ENCODE measurements at places on chromosomes 3 and 15.

DNA sequence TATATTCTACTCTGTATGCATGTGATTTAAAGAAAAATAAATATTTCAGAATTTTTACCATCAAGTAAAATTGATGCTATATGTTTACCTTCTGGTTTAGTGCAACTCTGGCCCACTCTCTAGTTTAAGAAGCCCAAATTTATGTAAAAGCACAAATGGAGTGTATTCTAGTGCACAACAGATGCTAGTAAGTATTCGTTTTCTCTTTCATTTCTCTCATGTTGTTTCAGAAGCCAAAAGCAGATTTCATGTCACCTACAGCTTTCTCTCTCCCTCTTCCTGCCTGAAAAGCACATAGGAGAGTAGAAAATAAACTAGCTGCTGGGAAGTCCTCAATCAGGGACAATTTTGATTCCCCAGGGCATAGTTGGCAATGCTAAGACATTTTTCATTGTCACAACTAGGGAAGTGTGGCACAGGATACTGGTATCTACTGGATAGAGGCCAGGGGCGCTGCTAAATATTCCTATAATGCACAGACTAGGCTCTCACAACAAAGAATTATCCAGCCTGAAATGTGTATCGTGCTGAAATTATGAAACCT, 147.4 kb upstream of the ARHGEF26 start:
- no peak for DNase-seq
- no peaks in the 10 kb centered on the region for H3K36me3 ChIP-seq
- peaks cover 2% of the 10 kb centered on the region for H3K27me3 ChIP-seq
- no peak overlapping the region for H3K27ac ChIP-seq

GRCh38 chr15:63877713-63878271, 44.0 kb upstream of the HERC1 start:
- no peak for DNase-seq
- H3K36me3 ChIP-seq = no peaks in the 10 kb centered on the region
- peaks cover 43% of the 10 kb centered on the region for H3K4me1 ChIP-seq
- no peak overlapping the region for H3K4me3 ChIP-seq
- no peak overlapping the region for H3K27ac ChIP-seq
- H3K27me3 ChIP-seq = peaks cover 5% of the 10 kb centered on the region

- no peaks in the 10 kb centered on the region for H3K36me3 ChIP-seq
- peaks cover 3% of the 10 kb centered on the region for H3K4me1 ChIP-seq
- no peak for DNase-seq
These were observed 36.0 kb upstream of the ALDH1L1 start for GRCh38 chr3:126216416-126216815.

DNA sequence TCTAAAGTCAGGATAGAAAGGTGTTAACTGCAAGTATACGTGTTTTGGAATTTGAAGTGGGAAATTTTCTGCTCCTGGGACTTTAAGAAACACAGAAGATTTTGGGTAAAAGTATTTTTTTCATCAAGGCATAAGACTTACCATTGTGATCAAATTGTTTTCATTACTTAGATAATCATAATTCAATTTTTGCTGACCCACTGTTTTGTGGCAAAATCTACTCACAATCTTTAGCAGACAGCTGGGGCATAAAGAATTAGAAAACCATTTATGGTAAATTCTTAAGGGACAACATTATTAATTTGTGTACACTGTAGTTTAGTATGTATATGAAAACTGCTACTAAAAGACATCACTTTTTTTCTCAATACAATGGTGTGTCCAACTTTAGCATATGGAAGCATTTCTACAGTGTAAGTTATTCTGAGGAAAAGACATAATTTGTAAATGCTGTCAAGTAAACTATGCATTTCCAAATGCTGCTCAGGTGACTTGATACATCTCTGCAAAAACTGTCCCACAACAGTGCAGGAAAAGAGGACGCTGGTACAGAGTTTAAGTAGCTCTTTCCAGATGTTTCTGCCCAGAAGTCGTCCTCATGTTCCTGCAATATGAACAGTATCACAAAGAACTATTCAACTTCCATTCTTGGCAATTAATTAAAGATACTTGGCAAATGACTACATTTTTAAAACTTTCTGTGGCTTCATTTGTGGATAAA, 52.3 kb downstream of the THSD4 start:
- H3K27me3 ChIP-seq = peaks cover 6% of the 10 kb centered on the region
- H3K27ac ChIP-seq = no peak overlapping the region
- no peak for DNase-seq
- H3K4me3 ChIP-seq = no peak overlapping the region
- H3K4me1 ChIP-seq = no peaks in the 10 kb centered on the region

- H3K36me3 ChIP-seq = no peaks in the 10 kb centered on the region
- H3K4me3 ChIP-seq = no peak overlapping the region
- no peak for DNase-seq
- peaks cover 14% of the 10 kb centered on the region for H3K4me1 ChIP-seq
- H3K27ac ChIP-seq = peak overlapping the region; percentile 8
These were observed 97.3 kb upstream of the ARHGEF3 start for GRCh38 chr3:56899078-56899477.

- no peaks in the 10 kb centered on the region for H3K36me3 ChIP-seq
- no peak overlapping the region for H3K4me3 ChIP-seq
- H3K27me3 ChIP-seq = peaks cover 10% of the 10 kb centered on the region
These were observed 10.0 kb downstream of the WNT7A start for GRCh38 chr3:13869761-13870343.

GRCh38 chr3:108103886-108104797, 13.3 kb upstream of the CD47 start:
- DNase-seq = no peak

GRCh38 chr3:115351193-115351592, 204.1 kb upstream of the ZBTB20 start:
- no peak overlapping the region for H3K27ac ChIP-seq
- peaks cover 1% of the 10 kb centered on the region for H3K27me3 ChIP-seq
- no peak overlapping the region for H3K4me3 ChIP-seq
- no peaks in the 10 kb centered on the region for H3K36me3 ChIP-seq

- H3K4me3 ChIP-seq = no peak overlapping the region
- no peak for DNase-seq
- no peaks in the 10 kb centered on the region for H3K4me1 ChIP-seq
- H3K36me3 ChIP-seq = no peaks in the 10 kb centered on the region
- no peaks in the 10 kb centered on the region for H3K27me3 ChIP-seq
These were observed 30.8 kb downstream of the MCTP2 start for GRCh38 chr15:94262201-94262600.

DNA sequence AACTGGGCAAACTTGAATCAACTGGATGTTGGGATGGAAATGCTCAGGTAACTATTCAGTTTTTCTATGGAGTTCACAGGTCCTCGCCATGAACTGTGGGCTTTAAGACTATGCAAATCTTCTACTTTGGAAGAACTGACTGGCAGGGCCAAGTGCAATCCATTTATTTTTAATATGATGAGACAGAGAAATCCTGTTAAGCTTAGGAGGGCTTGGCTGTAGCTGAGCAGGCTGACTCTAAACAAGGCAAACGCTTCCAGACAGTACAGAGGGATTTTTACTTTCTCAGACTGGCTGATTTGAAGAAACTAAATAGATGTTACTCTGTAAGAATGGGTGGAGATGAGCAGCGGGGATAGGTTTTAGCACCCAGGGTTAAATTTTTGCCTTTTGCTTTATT, 194.2 kb upstream of the ICE2 start:
- H3K27ac ChIP-seq = no peak overlapping the region
- H3K4me3 ChIP-seq = no peak overlapping the region
- no peaks in the 10 kb centered on the region for H3K36me3 ChIP-seq
- no peaks in the 10 kb centered on the region for H3K27me3 ChIP-seq
- DNase-seq = no peak

DNA sequence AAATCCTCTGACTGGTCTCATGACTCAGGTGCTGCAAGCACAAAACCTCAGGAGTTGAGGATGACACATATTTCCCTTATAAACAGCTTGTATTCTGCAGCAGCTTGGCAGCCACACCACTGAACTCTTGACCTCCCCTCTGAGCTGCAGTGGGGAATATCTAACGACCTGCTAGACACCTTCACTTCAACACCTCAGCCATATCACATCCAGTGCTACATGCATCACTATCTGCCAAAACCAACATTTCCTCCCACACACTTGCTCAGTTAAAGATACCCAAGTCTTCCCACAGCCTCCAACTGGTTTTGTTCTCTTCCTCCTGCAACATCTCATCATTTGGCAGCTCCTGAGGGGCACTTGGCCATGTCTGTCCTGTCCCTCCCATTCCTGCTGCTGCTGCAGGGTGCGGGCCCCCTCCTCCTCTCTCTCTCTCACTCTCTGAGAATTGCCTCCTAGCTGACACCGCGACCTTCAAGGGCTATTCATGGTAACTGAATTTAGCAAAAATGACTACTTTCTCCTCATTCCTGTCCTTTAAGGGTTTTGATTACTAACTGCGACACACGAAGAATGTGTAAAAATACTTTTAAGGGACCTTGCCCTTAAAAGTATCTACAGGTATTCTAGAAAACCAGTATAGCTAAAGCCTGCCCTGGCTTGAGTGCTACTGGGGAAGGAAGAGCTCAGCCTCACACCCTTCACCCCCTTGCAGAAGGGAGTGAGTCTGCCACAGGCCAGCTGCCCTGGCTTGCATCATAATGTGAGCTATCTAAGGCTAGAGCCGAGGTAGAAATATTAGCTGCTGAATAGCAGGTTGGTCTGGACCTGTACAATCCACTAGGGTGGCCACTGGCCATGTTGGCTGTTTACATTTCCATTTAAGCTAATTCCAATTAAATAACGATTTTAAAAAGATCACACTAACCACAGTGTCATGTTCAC, 5.0 kb upstream of the CCR9 start:
- H3K4me1 ChIP-seq = peaks cover 5% of the 10 kb centered on the region
- no peaks in the 10 kb centered on the region for H3K36me3 ChIP-seq
- H3K27me3 ChIP-seq = no peaks in the 10 kb centered on the region
- H3K27ac ChIP-seq = no peak overlapping the region
